NCI-H187 (cell line): ENCODE measurements at places on chromosomes 2 and 18.

- no peak for DNase-seq
These were observed 213.8 kb upstream of the FBXO11 start for GRCh38 chr2:48120112-48120511.

- no peak for DNase-seq
These were observed 7.7 kb downstream of the L3MBTL4 start for GRCh38 chr18:6406910-6407470.

GRCh38 chr2:129212299-129212958, 767.0 kb upstream of the RAB6C start:
- no peak for DNase-seq

DNA sequence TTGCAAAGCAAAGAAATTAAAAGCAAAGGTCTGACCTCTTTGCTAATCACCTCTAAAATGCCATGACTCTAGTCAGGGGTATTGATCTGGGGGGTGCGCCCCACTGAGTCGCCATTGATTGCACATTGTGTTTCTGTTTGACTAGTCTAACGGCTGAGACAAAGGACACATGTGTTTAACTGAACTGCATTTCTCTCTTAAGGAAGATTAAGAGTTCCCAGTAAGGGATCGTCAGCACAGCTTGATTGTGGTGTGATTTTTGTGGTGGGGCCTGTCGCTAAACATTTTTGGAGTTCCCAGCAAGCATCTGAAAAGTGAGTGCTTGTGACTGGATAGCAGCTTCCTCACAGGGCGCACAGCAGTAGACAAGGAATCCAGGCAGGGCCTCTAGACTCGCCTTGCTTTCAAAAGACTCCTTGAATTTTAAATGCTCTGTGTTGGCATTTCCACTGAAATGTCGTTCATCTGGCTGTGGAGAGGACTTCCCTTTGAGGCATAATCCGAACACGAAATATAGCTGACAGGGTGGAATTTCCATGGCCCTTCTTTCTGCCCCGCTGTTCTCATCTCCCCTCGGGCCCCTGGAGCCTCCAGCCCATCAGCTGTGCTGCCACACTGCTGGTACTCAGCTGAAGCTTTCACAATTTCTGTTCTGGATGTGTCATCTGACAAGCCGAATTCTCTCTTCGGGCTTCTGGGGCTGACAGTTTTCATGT, 126.3 kb downstream of the FAM168B start:
- DNase-seq, result no peak

GRCh38 chr18:63848159-63848558, 39.3 kb upstream of the SERPINB2 start:
- no peak for DNase-seq

- no peak for DNase-seq
These were observed 140.9 kb downstream of the SH3RF3 start for GRCh38 chr2:109269706-109270504.

DNA sequence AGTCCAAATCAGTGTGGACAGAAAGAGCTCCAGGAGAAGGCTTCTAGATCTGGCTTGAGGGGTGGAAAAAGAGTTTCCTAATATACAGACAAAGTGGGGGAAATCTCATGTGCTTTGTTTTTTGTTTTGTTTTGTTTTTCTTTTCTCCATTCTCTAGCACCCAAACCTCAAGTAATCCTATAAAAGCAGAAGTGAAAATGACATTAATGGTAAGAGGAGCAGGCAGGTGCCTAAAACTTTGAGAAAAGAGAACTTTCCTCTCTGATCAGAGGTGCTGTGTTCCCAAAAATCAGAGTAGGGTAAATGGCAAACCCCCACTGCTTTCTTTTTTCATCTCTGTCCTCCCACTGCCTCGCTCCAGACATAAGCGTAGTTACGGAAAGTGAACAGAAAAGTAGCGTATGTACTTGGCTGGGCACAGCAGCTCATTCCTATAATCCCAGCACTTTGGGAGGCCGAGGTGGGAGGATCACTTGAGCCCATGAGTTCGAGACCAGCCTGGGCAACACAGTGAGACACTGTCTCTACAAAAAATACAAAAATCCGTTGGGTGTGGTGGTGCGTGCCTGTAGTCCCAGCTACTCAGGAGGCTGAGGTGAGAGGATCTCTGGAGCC, 77.8 kb downstream of the FAM161A start:
- DNase-seq, result no peak

- peak; percentile 58 for DNase-seq
These were observed 103.1 kb downstream of the ZNF532 start for GRCh38 chr18:58967751-58968254.

DNA sequence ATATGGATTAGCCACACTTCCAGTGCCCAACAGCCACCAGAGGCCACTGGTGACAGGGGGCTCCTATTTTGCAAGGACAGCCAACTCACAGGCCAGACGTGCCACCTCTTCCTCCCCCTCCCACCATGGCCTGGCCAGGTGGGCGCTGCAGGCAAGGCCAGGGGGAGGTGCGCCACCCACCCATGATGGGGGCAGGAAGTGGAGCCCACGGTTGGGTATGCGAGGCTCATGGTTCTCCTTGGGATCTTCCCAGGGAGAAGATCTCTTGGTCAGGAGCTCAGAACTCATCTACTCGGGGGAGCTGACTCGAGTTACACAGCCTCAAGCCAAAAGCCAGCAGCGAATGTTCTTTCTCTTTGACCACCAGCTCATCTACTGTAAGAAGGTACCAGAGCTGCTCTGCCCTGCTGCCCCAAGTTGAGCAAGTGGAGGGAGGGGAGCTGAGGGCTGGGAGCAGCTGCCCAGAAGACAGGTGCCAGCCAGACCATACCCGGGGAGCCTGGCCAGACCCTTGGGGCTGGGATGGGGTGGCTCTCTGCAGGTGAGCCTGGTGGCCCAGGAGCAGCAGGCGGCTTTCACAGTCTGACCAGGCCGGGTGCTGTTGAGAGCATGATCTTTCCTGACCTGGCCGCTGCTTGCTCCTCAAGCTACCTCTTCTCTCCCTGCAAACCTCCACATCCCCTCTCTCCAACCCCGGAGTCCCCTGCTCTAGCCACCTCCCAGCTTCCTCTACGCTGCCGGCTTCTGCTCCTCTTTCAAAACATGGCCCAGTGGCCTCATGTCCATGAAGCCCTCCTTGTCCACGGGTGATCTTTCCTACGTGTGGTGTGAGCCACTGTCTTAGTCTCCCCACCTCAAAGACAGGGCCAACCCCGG, 49.8 kb downstream of the FAM168B start:
- DNase-seq, result no peak

- no peak for DNase-seq
These were observed 8.4 kb upstream of the VAPA start for GRCh38 chr18:9905401-9905922.

DNA sequence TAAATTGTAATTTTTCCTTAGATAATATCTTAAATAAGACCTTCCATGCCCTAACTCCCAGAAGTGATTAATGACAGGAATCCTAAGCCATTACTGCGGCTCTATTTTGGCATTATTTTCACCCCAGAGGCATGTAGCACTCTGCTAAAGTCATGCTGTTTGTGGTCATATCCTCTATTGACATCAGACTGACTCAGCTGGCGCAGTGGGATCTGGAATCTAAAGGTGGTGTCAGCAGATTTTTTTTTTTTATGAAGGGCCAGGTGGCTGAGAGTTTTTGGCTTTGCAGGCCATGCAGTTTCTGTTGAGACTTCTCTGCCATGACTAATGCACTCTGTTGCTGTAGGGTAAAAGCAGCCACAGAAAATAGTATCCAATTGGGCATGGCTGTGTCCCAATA, 64.1 kb upstream of the ACVR1C start:
- no peak for DNase-seq

- DNase-seq, result no peak
These were observed 26.5 kb upstream of the INO80C start for GRCh38 chr18:35524226-35524625.

DNA sequence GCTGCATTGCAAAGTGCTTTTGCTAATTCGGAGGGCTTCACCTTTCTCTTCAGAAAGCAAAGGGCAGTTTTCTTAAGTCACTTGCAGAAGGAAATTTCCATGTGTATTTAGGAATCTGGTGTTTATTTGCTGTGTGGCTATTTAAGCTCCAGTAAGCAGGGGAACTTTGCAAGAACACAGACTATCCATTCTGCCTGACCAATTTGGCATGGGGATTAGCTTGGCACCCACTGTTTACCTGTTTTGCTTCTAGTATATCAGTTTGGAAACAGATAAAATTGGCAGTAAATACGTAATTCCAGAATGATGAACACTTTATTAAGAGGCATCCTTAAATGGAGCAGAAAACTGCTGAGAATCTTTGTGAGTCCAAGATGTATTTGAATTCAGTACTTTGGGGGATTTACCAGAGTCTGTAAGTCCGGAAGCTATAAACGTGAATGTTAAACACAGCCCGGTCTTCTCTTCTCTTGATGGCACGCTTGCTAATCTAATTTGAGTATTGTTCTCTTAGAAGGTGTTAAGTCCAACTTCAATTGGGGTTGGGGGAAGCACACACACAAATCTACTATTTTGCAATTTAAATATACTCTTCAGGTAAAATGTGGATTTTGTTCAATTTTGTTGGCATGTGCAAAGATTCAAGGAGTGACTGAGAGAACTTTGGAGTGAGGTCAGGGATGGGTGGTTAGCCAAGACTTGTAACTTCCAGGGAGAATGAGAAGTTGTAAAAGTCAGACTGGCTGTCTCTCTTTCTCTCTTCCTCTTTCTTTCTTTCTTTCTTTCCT, 650 bp downstream of the ACKR3 start:
- no peak for DNase-seq

GRCh38 chr2:143205106-143205764, 76.0 kb downstream of the ARHGAP15 start:
- no peak for DNase-seq

DNA sequence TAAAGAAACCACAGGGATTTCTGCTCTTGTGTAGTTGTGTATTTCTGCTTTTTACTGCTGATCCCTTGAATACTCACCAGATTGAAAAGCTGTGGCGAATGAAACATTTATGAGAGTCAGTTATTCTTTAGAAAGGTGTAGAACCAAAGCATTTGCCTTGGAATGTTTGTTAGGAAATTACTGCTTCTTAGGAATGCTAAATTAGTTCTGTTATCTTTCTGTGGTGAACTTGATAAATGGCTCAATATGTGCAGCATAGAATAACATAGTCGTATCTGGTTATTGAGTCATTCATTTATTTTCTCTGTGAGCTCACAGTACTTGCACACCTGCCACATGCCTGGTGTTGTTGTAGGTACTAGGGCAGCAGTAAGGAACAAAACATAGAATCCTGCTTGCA, 57.0 kb upstream of the FAM237A start:
- no peak for DNase-seq

GRCh38 chr2:102410952-102411351, 12.0 kb upstream of the IL18RAP start:
- DNase-seq, result no peak

DNA sequence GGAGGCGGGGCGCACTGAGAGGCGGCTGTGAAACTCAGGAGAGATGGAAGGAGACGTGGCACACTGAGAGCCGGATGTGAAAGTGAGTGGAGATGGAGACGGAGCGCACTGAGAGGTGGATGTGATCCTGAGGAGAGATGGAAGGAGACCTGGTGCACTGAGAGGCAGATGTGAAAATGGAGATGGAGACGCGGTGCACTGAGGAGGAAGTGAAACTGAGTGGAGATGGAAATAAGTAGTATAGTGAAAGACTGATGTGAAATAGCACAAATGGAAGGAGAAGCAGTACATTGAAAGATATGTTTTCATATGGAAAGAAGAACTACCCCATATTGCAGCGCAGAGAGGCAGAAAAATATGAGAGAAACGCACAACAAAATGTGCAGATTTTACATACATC, 281.6 kb upstream of the RGPD4 start:
- DNase-seq, result no peak

GRCh38 chr2:127640082-127641072, 5.6 kb upstream of the GPR17 start:
- no peak for DNase-seq

DNA sequence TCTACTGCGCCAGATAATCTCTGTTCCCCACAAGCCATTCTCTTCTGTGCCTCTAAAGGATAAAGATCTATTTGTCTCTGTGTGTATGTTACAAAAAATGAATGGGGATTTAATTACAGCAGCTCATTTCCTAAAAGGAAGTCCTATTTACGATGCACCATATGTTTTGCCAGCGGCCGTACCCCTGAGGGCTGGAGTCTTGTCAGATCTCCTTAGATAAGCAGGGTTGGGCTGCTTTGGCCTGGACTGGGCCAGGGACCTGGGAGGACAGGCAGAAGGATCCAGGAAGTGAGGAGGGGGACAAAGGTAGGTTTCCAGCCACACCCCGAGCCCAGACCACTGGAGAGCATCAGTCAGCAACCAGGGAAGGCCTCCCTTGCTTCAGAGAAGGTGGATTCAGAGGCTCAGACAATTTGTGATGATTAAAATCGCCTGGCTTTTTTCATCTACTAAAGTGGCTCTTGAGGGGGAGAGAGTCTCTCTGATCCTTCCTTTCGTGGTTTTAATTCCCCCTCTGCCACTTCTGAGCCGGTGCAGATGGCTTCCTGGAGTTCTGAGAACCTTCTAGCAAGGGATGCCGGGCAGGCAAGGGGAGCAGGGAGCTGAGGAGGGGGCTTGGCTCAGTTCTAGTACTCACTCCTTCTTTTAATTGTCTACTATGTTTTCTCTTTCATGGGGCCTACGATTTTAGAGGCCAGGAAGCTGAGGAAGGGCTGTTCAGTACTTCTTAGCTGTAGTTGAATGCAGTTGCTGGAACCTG, 42.1 kb downstream of the MYCN start:
- peak; percentile 42 for DNase-seq

DNA sequence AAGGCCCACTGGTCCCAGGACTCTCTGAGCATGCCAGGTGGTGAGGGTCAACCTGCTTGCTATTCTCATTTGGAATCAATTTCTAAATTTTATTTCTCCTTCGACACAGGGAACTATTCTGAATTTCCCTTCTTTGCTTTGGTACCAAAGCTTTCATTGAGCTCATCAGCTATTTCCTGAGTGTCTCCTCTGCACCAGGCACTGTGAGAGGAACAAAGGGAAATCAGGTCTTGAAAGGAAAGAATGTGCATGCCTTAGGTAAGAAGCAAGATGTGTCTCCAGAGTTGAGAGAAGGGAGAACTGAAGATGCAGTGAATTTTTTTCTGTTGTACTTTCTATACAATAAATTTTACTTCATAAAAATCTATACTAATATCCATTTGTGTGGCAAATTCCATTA, 17.9 kb downstream of the SPATS2L start:
- DNase-seq, result no peak

GRCh38 chr18:3177902-3178687, 41.7 kb downstream of the MYOM1 start:
- no peak for DNase-seq

DNA sequence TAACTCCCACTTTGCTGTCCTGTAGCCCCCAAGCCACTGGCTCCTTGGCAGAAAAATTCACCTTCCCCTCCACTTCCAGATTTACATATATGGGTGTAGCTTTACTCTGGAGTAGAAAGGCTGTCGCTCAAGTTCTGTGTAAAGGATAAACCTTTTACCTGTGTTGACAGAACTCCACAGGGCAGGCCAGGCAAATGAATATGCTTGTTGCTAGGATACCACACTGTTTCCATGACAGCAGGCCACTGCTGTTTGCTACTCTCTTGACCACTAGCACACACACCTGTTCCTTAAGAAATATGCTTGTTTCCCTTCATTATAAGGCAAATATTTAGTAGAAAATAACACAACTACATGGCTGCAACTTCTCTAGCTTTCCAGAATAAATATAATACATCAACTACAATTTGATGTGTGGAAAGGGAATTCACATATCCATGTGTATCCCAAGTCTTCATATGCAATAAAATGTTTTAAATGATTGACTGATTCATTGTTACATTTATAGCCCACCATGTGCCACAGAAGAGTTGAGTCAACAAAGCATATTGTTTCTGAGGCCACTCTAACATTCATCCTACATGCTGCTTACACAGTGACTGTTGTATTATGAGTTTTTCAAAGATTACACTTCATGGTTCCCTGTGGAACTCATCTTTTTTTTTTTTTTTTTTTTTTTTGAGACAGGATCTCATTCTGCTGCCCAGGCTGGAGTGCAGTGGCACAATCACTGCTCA, 56.2 kb upstream of the ROCK1 start:
- peak; percentile 76 for DNase-seq
